ENCODE measurements at places on chromosomes 13 and 19.

DNA sequence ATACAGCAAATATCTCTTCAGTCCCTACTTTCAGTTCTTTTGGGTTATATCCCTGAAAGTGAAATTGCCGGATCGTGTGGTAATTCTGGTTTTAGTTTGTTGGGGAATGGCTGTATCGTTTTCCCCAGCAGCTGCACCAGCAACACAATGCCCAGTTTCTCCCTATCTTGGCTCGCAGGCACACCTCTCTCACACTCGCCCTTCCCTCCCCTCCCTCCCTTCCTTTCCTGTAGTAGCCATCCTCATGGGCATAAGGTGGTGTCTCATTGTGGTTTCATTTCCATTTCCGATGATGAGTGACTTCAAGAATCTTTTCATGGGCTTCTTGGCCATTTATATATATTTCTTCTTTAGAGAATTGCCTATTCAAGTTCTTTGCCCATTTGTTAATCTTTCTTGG, 8.6 kb upstream of the GPR18 start:
- DNase-seq = no peak

DNA sequence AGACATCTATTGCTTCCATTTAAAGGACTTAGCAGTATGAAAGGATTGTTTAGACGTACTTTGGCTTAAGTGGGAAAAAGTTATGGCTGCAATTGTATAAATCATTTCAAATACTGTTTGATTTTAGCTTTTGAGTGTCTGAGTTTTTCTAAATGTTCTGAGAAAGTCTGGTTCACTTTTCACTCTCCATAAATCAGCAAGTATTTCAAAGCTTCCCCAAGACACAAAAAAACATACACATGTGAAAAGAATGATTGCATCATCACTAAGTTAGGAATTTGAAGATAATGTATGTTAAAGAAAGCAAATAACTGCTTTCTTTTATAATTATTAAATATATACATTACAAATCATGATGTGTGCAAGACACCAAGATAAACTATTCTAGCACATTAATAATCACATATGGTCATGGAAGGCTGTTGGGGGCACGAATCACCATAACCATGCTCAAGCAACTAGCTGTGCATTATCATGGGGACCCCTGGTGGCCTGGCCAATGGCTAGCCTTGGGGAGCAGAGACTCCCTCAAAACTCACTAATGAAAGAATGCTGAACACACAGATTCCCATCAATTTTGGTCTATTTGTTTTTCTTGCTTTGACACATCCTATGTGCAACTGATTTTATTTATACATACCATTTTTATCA, 111.1 kb downstream of the MIPEP start:
- no peak for DNase-seq

DNA sequence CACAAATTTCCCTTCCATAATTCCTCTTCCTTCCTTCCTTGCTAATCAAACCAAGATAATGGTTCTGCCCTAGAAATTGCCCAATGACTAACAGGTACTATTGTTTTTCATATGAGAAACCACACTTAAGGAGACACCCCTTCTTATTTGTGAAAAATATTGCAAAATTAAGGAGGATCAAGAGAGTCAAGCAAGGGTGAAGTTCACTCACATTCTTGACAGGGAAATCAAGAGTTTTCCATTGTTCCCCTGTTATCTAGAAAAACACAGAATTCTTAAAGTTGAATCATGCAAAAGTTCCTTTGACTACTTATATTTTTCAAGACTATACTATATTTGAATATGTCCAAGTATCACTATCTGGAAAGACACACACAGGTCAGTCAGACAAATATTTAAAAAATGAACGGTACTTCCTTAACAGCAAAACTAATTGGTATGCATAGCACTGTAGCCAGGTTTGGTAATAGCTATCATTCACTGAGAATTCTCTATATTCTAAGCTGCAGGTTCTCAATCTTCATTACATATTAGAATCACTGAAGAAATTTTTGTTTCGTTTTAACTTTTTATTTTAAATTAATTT, 897.2 kb downstream of the DIAPH3 start:
- DNase-seq = no peak

- DNase-seq = no peak
These were observed 118.7 kb downstream of the FRY start for GRCh38 chr13:32150239-32150638.

- DNase-seq = no peak
These were observed 128.1 kb downstream of the EFNB2 start for GRCh38 chr13:106407338-106407737.

GRCh38 chr13:99383946-99384345, 76.7 kb upstream of the GPR183 start:
- DNase-seq = no peak

All from AG04450 (cell line).